ENCODE measurements at places on chromosomes 2 and 18.

- DNase-seq = no peak
Measured at GRCh38 chr2:9747396-9747795, 95.9 kb upstream of the TAF1B start.

DNA sequence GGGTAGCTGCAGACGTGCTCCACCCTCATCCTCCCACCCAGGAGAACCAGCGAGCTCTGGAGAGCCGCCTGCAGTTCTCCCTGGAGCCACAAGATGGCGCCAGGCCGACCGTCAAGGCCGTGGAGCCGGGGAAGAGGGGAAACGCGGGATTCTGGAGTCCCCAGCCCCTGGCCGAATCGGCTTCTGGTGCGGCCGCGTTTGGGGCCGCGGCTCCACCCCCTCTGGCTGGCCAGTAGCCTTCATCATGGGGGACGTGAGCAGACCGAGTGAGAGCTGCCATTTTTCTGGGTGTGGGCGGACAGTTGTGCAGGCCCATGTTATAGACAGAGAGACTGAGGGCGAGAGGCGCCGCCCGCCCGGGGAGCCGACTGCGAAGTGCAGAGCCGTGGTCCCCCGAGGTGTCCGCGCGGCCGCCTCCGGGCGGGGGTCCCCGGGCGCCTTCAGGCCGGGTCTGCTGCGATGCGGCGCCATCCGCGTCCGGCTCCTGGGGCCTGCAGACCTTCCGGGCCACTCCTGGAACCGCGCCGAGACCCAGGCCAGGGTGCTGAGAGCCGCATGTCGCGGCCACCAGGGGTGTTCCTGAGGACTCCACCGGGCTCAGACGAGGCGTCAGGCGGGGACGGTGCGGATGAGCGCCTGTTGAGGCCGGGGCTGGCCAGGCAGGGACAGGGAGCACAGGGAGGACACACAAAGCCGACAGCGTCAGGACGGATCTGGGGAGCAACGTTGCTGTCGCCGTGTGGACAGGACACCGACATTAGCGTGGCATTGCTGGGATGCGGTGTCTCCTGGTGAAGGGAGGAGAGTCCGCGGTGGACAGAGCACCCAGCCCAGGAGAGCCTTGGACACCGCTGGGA lies 418.2 kb upstream of the HS6ST1 start:
- peak; percentile 33 for DNase-seq

- DNase-seq = no peak
Measured at GRCh38 chr2:177149155-177149503, 63.5 kb upstream of the HNRNPA3 start.

DNA sequence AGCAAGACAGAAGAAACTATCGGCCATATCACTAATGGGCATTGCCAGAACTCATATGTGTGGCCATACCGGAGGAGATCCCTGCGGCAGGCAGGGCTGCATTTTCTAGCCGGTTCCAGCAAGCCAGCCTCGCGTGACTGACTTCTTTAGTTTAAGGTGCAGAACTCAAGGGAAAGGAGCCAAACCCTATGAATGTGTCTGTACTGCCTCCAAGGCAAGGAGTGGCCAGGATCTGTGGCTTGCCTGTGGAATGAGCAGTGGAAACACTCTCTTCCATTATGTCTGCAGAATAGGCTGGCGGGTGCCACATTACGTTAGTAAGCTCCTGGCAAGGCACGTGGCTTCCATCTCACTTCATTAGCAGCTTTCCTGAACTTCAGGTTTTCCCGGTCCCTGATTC lies 137.6 kb downstream of the ATL2 start:
- no peak for DNase-seq

GRCh38 chr2:8314063-8314462 lies 367.8 kb upstream of the ID2 start:
- DNase-seq = no peak

- DNase-seq = no peak
Measured at GRCh38 chr18:29250843-29251242, 1073.9 kb upstream of the CDH2 start.

- no peak for DNase-seq
Measured at GRCh38 chr2:216224388-216224787, 115.2 kb downstream of the XRCC5 start.

DNA sequence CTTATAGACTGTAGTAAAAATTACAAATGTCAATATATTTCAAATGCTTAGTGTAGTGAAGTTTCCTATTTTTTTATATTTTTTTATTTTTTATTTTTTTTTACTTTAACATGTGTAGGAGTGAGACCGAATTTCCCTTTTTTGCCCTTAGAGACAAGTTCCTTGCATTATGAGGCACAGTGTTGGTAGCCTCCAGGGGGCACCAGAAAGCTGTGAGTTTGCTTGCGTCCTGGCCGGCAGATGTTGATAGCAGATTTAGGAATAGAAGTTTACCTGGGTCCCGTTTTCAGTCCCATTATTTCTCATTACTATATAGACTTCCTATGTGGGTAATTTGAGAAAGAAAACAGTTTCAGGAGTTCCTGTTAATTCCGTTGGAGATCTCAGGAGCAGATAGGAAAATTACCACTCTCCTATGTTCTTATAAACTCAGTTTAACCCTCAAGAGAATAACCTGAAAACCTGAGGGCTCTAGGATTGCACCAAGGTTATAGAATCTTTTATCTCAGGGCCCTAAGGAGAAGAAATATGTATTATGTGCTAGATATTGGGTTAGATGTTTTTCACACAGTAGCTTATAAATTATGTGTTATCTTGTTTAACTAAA lies 157.5 kb upstream of the SESTD1 start:
- peak; percentile 21 for DNase-seq

All from activated CD4-positive, alpha-beta T cell treated with anti-CD3 and anti-CD28 coated beads for 24 hours (primary cell).